Esophagus squamous epithelium (tissue), 5 donors: ENCODE measurements at places on chromosomes 6 and 20.

GRCh38 chr6:33672808-33673207 lies 38.7 kb downstream of the UQCC2 start:
- H3K36me3 ChIP-seq, result peaks cover 95% of the 10 kb centered on the region
- no peak overlapping the region for H3K27ac ChIP-seq
- DNase-seq, result no peak
- peaks cover 39% of the 10 kb centered on the region for H3K4me1 ChIP-seq

GRCh38 chr6:16759646-16760515 lies 1.4 kb downstream of the ATXN1 start:
- H3K4me1 ChIP-seq, result peaks cover 72% of the 10 kb centered on the region
- peak overlapping the region; percentile 97 for H3K4me3 ChIP-seq
- H3K27ac ChIP-seq, result peak overlapping the region; percentile 100
- H3K27me3 ChIP-seq, result no peaks in the 10 kb centered on the region

DNA sequence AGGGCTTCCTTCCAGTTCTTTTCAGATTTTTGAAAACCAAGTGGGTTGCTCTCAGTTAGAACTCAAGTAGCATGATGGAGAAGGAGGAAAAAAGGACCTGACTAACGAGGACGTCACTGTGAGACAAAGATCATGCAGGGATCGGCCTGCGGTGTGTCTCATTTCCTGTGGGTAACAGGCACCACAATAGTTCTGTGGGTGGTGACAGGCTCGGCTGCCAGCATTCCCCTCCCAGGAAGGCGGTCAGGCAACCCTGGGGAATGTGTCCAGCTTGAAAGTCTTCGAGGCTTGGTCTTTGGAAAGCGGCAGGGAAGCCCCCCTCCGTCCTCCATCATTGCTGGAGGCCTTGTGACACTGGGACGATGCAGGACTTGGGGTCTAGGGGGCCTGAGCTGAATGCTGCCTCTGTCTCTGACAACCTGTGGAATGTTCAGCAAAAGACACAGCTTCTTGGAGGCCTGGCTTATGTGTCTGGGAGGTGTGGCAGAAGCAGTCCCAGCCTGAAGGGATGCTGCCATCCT lies 121.0 kb downstream of the BCAS1 start:
- H3K27ac ChIP-seq, result peak overlapping the region; percentile 39
- no peaks in the 10 kb centered on the region for H3K36me3 ChIP-seq
- no peak overlapping the region for H3K4me3 ChIP-seq
- H3K4me1 ChIP-seq, result peaks cover 17% of the 10 kb centered on the region
- no peak for DNase-seq

GRCh38 chr6:32589596-32590449 lies at the start of gene HLA-DRB1:
Gene HLA-DRB1, minus strand, starts transcription at chr6:32589848. Its CDS starts 106 bp downstream, at chr6:32589742.
- DNase-seq, result no peak
- no peaks in the 10 kb centered on the region for H3K4me1 ChIP-seq
- no peaks in the 10 kb centered on the region for H3K27me3 ChIP-seq
- no peak within 1 kb of the TSS for H3K27ac ChIP-seq

DNA sequence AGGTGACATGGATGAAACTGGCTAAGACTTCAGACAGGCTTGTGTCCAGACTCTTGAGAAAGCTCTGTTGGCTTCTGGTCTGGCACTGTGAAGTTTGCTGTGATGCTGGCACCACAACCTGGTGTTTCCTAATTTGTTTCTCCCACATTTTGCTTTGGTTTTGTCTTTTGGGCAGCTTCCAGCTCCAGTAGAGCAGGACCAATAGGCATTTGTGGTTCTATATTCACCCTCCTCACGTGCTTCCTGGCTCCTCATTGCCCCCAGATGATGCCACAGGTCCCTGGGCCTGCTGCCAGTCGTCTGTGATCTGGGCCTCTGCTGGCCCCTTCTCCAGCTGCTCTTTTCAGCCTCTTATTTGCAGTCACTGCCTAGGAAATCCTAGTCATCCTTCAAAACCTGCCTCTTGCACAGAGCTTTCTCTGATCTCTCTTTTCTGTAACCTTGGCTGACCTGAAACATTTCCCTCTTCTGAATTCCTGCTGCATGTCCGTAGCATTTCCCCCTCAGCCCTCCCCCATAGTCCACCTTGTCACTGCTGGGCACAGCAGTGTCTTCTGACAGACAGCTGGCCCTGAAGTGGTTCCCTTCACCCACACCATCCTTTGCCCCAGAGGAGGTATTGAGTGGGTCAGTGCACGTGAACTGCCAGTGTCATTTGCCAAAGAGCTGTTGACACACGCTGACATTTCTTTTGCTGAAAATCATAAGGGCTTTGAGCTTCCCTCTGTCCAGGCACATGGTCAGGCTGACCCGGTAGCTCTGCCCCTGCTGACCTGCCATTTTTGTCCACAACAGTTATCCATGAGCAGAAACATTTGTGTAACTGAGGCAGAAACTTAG lies 63.0 kb downstream of the PTPN1 start:
- no peak overlapping the region for H3K27ac ChIP-seq
- H3K4me3 ChIP-seq, result no peak overlapping the region
- peaks cover 10% of the 10 kb centered on the region for H3K4me1 ChIP-seq
- no peak for DNase-seq
- no peaks in the 10 kb centered on the region for H3K27me3 ChIP-seq

DNA sequence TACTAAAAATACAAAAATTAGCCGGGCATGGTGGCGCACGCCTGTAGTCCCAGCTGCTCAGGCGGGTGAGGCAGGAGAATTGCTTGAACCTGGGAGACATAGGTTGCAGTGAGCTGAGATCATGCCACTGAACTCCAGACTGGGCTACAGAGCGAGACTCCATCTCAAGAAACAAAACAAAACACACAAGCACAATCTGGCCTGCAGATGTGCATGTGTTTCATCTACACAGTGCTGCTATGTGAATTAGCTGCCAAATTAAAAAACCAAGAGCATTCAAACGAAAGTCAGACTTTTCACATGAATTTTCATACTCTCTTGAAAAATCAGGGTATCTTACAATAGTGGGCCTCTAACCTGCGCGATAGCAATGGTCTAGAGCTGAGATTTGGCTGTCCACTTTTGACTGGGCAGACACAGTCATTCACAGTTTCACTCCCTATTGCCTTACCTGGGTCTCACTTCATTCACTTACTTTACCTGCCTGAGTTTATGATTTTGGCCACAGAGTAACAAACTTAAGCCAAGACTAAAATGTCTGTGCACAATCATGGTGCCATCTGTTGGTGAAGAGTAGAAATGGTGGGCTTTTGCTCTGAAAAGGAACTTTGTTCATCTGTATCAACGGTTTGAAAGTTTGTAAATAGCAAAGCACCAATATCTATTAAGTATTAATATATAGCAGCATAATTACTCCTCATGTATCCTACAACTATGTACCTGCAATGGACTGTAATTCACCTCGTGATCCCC lies 138.5 kb upstream of the UST start:
- H3K36me3 ChIP-seq, result no peaks in the 10 kb centered on the region
- no peak overlapping the region for H3K4me3 ChIP-seq
- H3K27me3 ChIP-seq, result peaks cover 24% of the 10 kb centered on the region
- no peak for DNase-seq

DNA sequence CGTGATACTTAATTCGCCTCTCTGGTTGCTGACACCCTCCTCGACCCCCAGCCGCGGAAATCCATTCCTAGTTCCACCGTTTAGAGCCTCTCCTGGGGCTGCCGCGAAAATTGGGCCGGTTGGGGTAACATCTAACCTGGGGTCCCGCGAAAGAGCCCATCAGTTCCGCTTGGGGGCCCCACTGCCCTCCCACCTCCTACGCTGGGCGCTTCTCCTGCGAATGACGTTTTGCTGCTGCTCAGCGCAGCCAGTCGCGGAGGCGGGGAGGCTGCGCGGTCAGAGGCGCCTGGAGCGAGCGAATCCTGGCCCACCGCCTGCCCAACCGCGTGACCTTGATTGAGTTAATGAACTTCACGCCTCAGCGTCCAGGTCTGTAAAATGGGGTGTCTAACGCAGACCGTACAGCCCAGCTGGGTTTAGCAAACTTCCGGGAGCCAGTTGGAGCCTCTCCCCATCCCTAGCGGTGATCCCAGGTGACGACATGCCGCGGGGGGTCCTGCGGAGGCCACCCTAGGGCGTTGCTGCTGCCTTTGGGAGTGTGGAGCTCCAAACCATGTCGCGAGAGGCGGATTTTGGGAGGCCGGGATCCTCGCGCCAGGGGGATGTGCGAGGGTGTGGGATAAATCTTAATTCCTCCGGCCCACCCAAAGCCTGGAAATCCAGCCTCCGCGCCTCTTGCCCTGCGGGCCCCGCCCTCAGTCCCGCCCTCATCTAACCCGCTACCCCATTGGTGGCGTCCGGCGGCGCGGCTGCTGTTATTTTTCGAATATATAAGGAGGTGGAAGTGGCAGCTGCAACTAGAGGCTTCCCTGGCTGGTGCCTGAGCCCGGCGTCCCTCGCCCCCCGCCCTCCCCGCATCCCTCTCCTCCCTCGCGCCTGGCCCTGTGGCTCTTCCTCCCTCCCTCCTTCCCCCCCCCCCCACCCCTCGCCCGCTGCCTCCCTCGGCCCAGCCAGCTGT lies at the start of gene CDC25B:
TSS of gene CDC25B (plus strand) at position 800 of the 958 bp plus-strand sequence. CDS start 222 bp downstream, outside the sequence.
- H3K27me3 ChIP-seq, result no peaks in the 10 kb centered on the region
- DNase-seq, result peak; percentile 75
- peak within 1 kb of the TSS; percentile 92 for H3K27ac ChIP-seq
- H3K4me1 ChIP-seq, result peaks cover 47% of the 10 kb centered on the region

GRCh38 chr6:110492584-110492983 lies 16.2 kb upstream of the SLC22A16 start:
- H3K27me3 ChIP-seq, result no peaks in the 10 kb centered on the region
- H3K27ac ChIP-seq, result no peak overlapping the region
- no peaks in the 10 kb centered on the region for H3K4me1 ChIP-seq

GRCh38 chr20:58986968-58987517 lies 6.0 kb downstream of the NELFCD start:
- no peak for DNase-seq
- H3K27me3 ChIP-seq, result no peaks in the 10 kb centered on the region
- H3K4me3 ChIP-seq, result no peak overlapping the region
- peaks cover 34% of the 10 kb centered on the region for H3K36me3 ChIP-seq

DNA sequence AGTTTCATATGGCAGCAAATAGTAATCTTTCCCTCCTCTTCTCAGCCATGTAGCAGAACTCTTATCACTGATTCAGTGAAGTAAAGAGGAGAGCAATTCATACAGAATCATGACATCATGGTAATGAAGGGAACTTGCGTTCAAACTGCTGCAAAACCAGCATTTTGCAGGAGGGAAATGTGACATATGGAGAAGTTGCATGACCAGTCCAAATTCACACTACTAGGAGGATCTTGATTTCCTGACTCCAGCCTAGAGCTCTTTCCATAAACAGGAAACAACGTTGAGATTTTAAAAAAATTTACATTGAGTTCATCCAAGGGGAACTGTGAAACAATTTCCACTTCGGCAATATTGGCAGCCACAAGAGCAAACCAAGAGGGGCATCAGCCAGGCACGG lies 63.8 kb downstream of the MBOAT1 start:
- no peak overlapping the region for H3K27ac ChIP-seq
- no peaks in the 10 kb centered on the region for H3K27me3 ChIP-seq
- DNase-seq, result no peak
- peaks cover 68% of the 10 kb centered on the region for H3K36me3 ChIP-seq

GRCh38 chr6:44800784-44801592 lies 413.5 kb downstream of the CDC5L start:
- H3K36me3 ChIP-seq, result no peaks in the 10 kb centered on the region
- no peaks in the 10 kb centered on the region for H3K27me3 ChIP-seq
- H3K27ac ChIP-seq, result no peak overlapping the region
- DNase-seq, result no peak
- H3K4me1 ChIP-seq, result no peaks in the 10 kb centered on the region
